ENCODE measurements at places on chromosomes 3 and 15.
A peak's percentile ranks its signal among the peaks of the same experiment; 100 is the strongest.

DNA sequence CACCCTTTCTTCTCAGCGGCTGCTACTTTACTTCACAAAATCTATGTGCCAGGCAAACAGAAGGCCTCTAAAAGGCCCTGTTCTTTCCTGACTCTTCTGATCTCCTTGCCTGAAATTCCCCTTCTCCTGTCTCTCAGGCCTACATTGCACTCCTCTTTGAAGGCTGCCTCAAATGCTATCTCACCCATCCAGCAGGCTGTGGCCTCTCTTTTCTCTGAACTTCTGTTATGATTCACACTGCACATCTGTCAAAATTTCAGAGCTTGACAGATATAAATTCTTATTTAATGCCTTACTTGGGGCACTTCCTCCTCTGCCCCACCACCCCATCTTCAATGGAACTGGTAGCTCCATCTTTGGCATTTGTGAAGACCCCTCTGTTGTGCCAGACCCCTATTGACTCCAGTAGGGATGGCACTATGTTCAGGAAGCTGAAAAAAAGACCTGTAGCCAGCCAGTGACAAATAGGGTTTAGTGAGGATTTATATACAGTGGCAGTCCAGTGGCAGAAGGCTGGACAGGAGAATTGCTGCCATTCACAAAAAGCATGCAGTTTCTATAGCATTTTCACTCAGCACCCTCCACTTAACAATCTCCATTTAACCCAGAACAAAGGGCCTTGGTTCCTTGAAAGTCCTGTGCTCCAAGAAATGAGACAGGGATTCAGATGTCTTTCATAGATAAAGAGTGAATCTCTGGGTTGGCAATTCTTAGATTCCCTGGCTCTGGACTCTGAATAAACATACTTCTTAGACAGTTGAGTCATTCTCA is 415.8 kb upstream of the GRM7 start:
- DNase-seq = no peak

DNA sequence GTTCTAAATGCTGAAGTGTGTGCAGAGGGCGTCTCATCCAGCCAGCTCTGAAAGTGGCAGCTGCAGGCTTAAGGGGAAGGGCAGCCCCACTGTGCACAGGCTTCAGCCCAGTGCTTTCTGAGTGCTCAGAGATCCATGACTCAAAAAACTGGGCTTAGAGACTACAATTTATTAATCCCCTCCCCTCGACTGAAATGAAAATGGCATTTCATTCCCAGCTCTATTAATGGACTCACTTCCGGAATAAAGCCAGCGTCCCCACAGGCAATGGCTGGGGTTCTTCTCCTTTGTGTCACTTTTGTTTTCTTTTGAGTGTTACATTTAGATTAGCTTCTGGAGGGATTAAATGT is 55.5 kb upstream of the PLXNA1 start:
- DNase-seq = no peak

- no peak for DNase-seq
Observed at GRCh38 chr15:74201710-74202420, 722 bp downstream of the STRA6 start.

DNA sequence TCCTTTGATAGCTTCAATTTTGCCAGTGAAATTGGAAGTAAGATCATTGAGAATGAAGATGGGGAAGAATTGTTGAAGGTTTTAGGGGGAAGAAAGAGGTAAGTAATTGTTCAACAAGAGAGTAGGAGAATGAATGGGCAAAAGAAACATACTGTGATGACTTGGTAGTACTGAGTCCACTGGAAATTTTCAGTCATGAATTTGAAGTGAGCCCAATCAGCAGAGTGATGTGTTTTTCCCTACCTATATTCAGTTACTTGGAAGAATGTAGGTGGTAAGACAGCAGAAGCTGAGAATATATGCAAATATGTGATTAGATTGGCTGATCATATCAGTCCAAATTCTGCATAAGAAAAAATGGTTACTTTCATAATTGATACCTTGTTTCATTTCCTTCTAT is 569.6 kb downstream of the AGBL1 start:
- DNase-seq = no peak

DNA sequence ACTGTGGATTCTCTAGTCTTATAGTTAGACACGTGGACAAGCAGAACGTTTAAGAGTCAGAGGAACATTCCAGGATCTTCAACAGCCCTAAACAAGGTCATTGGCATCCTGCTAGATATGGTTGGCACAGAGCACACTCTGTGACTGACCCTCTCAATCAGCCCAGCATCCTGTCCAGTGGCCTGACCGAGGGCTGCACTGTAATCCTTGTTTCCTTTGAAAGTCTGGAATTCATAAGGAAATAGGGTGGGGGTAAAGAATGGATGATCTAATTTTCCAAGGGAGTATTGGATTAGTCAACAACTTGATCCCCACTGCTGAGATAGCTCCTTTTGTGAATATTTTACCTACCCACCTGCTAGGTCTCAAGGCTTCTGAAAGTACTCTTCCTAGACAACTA is 94.5 kb upstream of the DLG1 start:
- DNase-seq = peak; percentile 30

- DNase-seq = no peak
Observed at GRCh38 chr3:66196633-66197032, 24.2 kb upstream of the SLC25A26 start.

Measured in HS-27A (cell line).